HFFc6 (cell line): ENCODE measurements at places on chromosomes 16 and 17. TPM values are rescaled to one million over a fixed set of nuclear protein-coding genes. Genes with fewer than 3 reads are reported as not detected.

The MYL4 gene
- not detected in 3 replicates for total RNA-seq

The KRTAP1-5 gene
- 70.7 to 106 TPM (median 77.2 TPM) in 3 replicates for total RNA-seq

The PRAC1 gene
- not detected in 3 replicates for total RNA-seq

DNA sequence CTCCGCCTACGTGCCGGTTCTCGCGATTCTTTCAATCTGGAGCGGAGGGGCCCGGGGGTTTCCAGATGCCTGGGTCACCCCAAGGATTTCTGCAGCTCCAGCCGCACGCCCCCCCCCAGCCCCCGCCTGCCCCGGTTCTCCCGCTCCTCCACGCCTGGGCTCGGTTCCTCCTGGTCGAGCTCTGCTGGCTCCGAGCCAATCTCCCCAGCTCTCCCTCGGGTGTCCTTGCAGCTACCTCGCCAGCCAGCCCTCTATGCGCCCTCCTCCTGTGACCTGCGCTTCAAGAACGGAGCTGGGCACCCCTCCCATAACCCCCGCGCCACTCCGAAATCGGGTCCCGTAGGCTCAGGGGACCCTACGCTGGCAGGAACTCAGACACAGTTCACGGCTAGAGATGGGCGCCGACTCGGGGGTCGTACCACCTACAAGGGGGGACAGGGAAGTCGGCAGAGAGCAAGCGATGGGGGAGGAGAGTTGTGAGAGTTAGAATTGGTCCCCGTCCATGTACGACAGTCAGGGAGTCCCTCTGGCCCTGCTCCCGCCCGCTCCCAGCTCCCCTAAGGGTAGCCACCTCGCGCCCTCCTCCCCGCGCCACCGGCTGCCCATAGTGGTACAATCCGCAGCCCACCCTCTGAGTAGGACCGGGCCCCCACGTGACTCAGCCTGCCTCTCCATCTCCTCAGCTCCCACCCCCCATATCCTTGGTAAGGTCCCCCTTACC, 961 bp downstream of the FGF11 start:
- no peak for DNase-seq

DNA sequence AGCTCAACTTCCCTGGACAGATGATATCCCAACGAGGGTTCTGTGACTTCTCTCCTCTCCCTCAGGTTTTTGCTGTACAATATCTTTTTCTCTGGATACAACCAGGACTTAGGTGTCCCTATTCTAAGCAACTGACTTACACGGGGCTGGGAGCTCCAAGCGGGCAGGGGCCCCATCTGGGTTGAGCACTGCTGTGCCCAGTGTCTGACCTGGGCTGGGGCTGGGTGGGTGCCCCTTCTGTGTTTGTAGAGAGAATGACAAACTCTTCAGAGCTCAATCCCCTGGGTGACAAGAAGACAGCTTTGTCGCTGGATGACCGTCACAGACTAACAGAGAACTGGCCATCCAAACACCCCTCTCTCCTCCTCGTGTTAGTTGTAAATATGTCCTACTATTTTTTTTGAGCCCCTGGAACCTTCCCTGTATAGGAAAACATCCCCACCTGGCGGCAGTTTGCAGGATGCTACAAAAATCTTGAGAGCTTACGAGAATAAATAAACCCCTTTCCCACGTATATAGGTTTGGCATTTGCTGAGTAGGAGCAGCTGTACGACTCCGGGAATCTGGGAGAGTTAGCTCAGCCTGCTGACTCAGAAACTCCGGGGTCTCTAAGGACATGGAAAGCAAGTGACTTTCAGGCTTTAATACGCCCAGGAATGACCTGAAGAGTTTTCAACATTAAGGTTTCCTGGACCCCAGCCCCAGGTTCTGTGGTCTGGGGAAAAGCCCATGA, 23.7 kb upstream of the RCVRN start:
- peak; percentile 74 for DNase-seq

DNA sequence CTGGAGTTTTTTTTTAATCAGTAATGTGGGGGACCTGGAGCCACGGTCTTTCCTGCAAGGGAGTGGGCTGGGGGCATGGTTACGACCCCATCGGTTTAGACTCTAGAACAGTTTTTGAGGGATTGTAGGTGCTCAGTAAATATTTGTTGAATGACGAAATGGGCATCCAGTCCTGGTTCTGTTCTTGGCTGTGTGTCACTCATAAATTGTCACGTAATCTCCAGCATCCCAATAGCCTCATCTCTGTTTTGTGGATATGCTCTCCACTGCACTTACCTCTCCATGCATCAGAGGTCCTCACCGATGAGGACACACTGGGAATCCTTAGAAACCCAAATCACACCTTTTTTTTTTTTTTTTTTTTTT, 497 bp upstream of the SLC38A7 start:
- no peak for DNase-seq
